Activated naive CD4-positive, alpha-beta T cell treated with anti-CD3 and anti-CD28 coated beads, Interleukin-2, amount 50 U/mL, for 72 hours (primary cell): ENCODE measurements at places on chromosomes 3 and 15.

DNA sequence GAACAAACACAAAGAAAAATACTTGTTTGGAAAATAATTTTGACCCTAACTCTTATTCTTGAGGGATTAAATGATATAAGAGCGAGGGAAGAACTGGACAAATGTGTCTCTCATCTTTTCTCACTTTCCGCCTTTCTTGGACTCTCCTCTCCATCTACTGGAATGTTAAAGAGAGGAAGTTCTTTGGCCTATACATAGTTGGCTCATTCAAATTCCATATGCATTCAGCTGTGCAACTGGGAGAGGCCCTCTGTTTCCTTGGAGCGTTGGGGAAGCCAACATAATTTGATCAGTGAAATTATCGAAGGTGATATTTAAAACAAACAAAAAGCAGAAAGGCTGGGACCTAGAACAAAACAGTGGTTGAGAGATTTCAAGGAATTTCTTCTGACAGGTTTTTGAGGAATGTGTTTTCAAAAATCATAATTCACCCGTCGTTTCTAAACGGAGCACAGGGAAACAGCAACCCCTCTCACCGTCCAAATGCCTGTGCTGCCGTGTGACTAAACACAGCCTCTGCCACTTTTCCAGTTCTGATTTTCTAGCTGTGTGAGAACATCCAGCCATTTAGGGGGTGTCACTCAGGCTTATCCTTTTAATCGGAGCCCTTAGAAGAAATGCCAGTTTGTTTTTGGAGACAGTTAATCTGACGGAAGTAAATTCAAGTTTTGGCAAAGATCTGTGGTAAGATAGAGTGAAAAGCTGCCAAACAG is 489.9 kb downstream of the SOX2 start:
- DNase-seq = no peak

DNA sequence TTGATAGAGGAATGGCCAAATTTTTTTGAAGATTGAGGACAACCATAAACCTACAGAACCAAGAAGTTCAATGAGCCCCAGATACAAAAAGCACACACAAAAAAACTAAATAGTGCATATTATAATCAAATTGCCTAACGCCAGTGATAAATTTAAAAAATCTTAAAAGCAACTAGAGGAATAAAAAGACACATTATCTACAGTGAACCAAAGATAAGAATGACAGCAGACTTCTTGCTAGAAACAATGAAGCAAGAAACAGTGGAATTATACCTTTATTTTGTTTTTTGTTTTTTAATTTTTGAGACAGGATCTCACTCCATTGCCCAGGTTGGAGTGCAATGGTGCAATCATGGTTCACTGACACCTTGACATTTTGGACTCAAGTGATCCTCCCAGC is 9.9 kb upstream of the SAMD7 start:
- no peak for DNase-seq

GRCh38 chr3:150798122-150798618 is 35.2 kb upstream of the SIAH2 start:
- no peak for DNase-seq

DNA sequence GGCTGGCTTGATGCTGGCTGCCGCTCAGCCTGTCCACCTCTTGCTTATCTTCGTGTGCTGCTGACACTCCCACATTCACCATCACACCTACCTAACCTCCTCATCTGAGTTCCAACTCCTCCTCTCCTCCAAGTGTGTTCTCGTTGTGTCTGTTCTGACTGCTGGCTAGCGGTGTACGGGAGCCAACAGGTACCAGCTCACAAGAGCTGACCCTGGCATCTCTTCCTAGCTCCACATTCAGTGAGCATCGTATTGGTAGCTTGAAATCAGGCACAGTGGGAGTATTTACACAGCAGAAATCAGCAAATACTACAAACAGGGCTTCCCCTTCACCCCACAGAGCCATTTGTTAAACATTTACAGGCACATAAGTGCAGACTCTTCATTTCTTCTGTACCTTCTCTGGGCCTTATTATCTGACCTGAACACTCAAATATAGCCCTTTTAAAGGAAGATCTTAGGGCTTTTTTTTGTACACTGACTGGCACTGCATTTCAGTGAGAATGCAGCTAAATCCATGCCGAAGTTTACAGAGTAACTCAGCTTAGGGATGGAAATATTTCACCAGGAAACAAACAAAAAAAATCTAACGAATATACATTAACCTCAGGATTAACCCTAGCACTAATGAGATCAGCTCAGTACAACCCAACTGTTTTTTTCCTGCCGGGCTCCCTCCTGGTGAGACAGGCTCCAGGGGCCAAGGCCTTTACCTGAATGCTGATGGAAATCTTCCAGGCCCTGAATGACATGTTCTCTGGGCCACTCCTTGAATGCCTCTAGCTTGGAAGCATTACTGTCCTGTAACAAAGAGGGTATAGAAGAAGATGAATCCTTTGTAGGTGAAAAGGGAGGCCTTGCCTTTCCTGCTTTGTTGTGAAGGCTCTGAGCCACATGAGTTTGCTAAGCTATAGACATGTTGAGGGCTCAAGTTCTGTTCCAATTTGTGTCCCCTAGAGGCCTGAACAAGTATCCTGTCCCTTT is 150.5 kb upstream of the LPP start:
- DNase-seq = no peak

DNA sequence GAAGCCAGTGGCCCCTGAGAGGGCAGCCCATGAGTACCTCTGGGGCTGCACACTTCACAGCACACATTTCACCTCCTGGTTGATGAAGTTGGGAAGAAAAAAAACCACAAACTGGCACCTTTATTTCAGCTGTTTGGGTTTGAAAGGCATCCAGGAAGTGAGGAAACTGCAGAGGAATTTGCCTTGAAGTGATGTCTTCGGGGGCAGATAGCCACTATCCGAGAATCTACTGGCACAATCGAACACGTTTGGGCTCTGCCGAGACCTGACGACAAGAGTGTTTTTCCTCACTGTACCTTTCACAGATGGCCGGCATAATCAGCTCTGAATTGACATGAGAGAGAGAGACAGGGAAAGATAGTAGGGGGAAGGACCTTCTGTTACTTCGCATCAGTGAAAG is 59.7 kb downstream of the LRIG1 start:
- DNase-seq = no peak

- DNase-seq = no peak
Observed at GRCh38 chr3:154338008-154338407, 13.7 kb upstream of the DHX36 start.

DNA sequence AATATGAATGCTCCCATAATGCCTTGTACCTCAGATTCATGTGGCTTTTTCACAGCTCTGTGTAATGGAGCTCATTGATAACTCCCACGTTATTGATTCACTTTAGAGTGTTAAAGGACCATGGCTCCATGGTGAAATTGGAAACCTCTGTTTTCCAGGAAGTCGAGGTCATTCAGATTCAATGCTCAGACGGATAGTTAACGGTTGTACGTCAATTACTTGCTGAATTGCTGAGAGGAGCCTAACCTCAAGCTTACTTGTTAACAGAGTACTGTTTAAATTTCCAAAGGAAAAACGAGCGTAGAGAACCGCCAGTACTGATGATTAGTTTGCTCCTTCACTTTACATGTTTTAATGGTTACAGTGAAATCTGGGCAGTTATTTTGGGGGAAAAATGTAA is 11.1 kb downstream of the ABHD17C start:
- no peak for DNase-seq

DNA sequence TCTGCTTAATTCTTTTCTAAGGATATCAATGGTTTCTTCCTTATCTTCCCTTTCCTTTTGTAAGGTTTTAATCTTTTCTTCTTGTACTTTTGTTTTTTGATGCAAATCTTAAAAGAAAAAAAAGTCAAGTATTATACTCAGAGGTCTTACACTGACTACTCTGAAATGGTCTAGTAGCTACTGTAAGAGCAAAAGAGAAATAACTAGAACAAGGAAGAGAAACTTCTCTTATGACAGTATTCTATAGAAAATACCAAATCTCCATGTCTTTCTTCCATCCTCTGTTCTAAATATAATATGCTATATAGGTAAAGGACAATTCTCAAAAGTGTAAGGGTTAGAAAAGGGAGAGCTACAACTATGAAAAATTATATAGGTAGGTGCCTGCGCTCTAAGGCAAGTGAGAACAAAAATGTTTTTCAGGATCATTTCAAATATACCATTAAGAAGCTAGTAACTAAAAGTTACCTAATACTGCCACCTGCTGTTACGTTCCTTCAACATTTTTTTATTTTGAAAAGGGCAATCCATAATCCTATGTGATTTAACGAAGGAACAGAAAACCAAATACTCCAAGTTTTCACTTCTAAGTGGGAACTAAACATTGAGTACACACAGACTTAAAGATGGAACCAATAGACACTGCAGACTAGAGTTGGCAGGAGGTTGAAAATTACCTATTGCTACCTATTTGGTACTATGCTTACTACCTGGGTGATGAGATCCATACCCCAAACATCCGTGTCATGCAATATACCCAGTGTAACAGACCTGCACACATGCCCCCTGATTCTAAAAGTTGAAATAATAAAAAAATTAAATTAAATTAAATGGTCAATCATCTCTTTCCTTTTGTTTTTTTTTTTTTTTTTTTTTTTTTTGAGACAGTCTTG is 36.7 kb downstream of the CIP2A start:
- no peak for DNase-seq
